Ecto neural progenitor cell (in vitro differentiated cells): ENCODE measurements at places on chromosomes 16 and 17.

- DNase-seq, result no peak
Measured at GRCh38 chr16:28534542-28535373, 4.0 kb downstream of the NUPR1 start.

DNA sequence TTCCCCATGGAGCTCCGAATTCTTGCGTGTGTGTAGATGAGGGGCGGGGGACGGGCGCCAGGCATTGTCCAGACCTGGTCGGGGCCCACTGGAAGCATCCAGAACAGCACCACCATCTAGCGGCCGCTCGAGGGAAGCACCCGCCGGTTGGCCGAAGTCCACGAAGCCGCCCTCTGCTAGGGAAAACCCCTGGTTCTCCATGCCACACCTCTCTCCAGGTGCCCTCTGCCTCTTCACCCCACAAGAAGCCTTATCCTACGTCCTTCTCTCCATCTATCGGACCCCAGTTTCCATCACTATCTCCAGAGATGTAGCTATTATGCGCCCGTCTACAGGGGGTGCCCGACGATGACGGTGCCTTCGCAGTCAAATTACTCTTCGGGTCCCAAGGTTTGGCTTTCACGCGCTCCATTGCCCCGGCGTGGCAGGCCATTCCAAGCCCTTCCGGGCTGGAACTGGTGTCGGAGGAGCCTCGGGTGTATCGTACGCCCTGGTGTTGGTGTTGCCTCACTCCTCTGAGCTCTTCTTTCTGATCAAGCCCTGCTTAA is 617 bp upstream of the SENP3 start:
- peak; percentile 95 for DNase-seq

GRCh38 chr17:12759090-12759489 is 30.2 kb upstream of the ARHGAP44 start:
- no peak for DNase-seq

- DNase-seq, result no peak
Measured at GRCh38 chr16:26281381-26282110, 589.8 kb downstream of the HS3ST4 start.

GRCh38 chr16:53901408-53901807 is 197.5 kb downstream of the FTO start:
- DNase-seq, result no peak

DNA sequence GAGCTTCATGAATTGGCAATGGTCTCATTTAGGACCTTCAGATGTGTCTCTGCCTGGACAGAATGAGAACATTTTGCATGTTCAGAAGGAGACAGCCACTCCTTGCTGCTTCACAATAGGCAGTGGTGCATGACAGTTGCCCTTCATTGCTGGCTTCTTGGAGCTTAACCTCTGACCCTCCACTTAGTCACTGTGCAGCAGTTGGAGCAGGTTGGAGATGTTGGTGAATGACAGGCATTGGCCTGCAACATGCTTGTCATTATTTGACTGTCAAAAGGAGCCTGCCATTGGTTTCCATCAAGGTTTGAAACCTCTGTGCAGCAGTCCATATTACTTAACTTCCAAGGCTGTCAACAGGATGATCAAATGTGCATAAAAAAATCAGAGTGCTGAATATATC is 22.7 kb downstream of the FTO start:
- peak; percentile 60 for DNase-seq

- peak; percentile 65 for DNase-seq
Measured at GRCh38 chr16:69859105-69859989, 91.8 kb upstream of the CLEC18A start.

DNA sequence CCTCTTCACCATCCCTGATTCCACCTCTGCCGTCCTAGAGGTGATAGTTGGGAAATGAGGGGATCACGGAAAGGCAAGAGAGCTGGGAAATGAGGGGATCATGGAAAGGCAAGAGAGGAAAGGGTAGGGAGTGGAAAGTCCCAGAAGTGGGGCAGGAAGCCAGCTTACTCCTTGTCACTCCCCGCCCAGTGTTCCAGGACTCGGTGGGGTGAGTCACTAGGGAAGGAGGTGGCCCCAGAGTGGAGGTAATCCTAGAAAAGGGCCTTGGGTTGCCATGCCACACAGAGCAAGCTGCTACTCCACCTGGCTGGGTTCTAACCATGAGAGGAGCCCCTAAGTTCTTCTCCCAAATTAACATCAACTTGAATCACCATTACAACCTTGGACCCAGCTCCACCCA is 14.8 kb downstream of the ALOXE3 start:
- no peak for DNase-seq

- DNase-seq, result no peak
Measured at GRCh38 chr16:81515281-81515680, 70.7 kb downstream of the CMIP start.

DNA sequence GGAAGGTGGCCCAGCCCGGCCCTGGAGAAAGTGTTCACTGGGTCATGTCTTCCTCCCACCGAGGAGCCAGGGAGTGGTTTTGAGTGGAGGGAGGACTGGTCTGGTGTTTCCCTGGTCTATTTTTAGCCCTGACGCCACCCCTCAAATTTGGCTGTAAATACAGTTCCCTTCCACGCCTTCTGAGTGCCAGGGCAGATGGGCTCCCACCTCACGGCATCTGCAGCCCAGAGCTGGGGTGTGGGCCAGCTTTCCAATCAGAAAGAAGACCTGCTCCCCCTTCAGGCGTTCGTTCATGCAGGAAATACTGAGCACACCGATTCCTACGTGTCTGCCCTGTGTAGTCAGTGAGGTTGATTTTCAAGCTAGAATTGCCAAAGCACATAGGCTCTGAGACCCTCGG is 53.7 kb downstream of the SNX20 start:
- no peak for DNase-seq

DNA sequence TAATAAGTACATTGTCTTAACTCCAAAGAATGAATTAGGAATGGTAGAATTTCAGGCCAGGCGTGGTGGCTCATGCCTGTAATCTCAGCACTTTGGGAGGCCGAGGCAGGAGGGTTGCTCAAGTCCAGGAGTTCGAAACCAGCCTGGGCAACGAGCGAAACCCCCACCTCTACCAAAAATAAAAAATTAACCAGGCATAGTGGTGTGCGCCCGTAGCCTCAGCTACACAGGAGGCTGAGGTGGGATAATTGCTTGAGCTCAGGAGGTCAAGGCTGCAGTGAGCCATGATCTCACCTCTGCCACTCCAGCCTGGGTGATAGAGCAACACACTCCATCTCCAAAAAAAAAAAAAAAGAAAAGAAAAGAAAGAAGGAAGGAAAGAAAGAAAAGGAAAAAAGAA is 18.5 kb upstream of the BBS2 start:
- no peak for DNase-seq
